Stimulated activated CD4-positive, alpha-beta T cell treated with anti-CD3 and anti-CD28 coated beads, Interleukin-1b, Interleukin-23, amount 100 ng/mL, for 48 hours (primary cell): ENCODE measurements at places on chromosomes 3 and 15.
A peak's percentile ranks its signal among the peaks of the same experiment; 100 is the strongest.

DNA sequence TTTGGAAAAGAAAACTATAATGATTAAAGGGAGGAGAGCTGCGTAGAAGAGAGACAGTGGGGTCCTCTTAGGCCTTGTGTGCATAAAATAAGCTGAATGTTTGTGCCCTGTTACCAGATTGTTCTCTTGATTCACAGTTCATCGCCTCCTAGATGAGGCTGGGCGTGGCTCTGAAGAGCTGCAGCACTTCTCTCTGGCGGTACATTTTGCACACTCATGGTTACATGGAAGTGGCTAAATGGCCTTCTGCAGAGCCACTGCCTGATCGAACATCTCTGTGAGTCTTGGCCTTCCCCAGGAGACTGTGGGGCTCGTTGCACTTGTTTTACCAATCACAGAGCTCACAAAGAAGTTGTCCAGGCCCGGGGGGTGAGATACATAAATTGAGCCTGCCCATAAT, 208.8 kb downstream of the GABRG3 start:
- DNase-seq, result no peak

GRCh38 chr15:27123808-27124207, 152.8 kb downstream of the GABRG3 start:
- DNase-seq, result no peak

DNA sequence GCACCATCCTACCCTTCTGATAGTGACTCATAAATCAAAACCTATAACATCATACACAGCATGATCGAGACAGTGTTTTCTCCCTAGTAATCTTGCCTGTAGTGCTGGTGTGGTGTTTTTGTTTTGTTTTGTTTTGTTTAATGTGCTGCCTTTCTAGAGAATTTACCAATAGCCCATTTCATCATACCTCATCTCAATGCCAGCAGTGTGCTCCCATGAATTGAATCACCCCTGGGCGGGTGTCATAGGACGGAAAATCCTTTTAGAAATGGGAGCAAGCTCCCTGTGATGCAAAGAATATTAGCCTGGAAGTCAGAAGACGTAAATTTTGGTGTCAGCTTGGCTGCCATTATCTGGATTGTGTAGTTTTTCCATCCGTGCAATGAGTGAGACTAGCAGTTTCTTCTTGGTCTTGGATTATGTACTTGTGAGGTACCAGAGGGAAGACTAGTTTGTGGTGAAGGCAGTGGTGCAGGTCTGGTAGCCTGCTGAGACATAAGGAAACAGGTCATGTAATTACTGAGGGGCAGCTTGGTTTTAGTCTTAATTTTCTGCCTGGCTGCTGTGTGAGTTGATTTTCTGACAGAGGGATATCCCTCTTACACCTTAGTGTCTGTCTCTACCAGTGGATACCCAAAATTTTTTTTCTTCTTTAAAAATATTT, 29.9 kb downstream of the IGSF10 start:
- no peak for DNase-seq

- DNase-seq, result no peak
Measured at GRCh38 chr3:98779541-98780335, 16.6 kb downstream of the ST3GAL6 start.

- peak; percentile 34 for DNase-seq
Measured at GRCh38 chr15:51750792-51751696, at the start of gene TMOD2. Gene TMOD2 (plus strand): TSS chr15:51751597. CDS start chr15:51766442, 14,845 bp downstream.

DNA sequence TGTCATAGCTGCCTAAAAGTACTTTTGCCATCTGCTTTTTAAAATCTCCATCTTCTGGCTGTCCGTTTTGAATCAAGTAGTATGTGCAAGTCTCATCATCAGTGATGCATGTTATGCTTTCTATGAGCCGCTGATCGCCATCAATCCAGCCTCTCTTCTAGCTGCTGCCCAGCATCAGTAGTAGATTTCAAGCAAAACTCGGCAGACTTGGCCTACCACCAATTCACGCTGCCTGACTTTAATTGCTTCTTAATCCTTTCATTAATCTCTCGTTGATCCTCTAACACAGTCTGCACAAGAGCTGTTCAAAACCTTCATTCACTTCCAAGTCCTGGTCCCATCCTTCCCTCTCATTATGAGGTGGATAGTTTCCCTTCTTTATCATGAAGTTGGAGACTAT, 104.9 kb downstream of the NSUN3 start:
- DNase-seq, result no peak

GRCh38 chr3:52798978-52799476, 4.4 kb downstream of the ITIH3 start:
- DNase-seq, result no peak

DNA sequence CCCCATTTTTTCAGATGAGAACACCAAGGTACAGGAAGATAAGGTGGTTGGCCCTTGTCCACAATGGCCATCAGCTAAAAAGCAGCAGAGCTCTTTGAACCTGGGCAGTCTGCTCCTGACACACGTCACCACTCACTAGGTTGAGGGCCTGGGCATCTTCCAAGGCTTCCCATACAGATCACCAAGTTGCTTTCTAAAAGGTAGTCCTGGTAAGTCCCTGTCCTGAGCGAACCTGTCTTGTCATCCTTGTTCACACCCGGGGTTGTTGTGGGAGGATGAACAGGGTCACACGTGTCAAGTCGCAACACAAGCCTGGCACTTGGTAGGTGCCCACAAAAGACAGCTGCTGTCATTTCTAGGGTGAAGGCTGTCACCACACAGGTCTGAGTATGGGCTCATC, 260.4 kb downstream of the EPHB1 start:
- DNase-seq, result no peak

- no peak for DNase-seq
Measured at GRCh38 chr3:188482929-188483328, 329.0 kb downstream of the LPP start.

DNA sequence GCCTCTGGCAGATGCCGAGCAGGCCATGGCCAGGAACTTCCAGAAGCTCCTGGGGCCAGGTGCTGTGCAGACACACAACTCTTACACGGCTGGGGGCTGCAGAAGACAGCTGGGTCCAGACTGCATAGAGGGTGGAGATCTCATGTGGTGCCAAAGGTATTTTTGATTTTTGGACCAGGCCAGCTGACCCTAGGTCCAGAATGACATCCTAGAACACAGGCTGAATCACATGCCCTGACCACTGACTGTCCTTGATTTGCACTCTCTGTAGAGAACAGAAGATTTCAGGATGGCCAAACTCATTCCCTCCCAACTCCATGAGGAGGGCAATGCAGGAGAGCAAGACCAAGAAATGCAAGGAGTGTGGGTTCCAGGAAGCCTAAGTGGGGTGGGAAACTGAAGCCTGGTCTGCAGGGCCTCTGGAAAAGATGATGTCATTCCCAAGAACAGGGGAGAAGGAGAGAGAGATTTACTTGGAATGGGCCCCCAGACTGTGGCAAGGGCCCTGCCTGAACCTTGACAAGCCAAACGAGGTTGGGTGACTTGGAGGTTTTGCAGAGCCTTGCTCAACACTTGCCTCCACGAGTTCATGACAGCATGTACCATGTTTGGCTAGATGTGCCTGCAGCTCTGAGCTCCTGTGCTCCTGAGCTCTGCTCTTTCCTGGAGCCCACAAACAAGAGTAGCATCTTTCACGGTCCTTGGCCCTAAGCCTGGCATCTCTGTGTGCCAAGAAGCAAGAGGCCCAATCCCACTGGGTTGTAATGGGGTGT, 38.5 kb upstream of the CTSH start:
- DNase-seq, result no peak

DNA sequence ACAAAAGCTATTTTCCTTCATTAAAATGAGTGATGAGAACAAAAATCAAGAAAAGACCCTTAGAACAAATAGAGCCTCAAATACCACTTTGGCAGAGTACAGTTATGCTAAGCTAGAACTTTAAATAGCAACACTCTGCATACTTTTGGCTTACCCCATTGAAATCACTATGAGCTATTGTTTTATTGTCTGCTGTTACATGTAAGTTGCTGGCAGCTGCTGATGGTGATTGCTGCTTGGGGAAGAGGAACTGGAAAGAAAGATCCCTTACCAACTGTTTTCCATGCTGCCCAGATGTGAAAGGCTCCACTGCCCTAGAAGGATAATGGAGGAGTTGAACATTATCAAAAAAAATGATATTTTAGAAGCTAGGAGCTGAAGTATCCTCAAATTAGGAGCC, 135.4 kb downstream of the SYNPR start:
- DNase-seq, result no peak

DNA sequence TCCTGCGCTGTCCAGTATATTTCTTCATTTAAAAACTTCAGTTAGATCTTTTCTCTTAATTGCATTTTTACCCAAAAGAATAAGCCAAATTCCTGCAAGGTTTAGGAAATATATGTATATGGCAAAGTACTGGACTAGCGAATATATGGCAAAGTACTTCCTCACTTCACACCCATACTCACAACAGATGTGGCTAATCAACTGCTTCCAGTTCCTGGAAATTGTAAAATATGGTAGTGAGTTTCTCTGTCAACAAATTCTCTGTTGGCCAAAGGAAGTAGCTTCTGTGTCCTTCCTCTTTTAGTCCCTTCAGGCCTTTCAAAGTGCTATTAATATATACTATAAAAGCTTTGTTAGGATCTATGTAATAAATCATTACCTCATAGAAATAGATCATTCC, 22.0 kb downstream of the GPR15 start:
- no peak for DNase-seq

DNA sequence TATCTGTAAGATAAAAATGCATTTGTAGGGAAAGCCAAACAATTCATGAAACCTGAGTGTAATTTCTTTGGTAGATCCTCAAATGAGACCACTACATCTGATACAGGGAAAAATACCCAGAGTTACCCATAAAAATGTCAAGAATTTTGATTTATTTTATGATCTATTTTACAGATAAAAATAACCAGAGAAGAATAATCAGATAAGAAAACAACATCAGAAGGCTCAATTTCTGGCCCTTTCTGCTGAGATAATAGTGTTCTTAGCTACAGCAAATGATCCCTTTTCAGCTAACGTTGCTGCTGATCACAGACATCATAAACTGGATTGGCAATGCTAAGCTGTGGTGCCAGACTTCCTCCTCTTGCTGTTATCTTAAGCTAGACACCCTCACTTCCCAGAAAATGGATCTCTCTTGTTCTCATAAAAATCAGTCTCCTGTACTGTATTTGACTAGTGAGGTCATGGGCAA, 21.3 kb upstream of the TMEM108 start:
- no peak for DNase-seq

GRCh38 chr3:11641683-11642430, 1.9 kb downstream of the VGLL4 start:
- no peak for DNase-seq

- no peak for DNase-seq
Measured at GRCh38 chr3:14039149-14039548, 85.5 kb downstream of the CHCHD4 start.
